ENCODE measurements at places on chromosomes 2 and 18.
A peak's percentile ranks its signal among the peaks of the same experiment; 100 is the strongest.

DNA sequence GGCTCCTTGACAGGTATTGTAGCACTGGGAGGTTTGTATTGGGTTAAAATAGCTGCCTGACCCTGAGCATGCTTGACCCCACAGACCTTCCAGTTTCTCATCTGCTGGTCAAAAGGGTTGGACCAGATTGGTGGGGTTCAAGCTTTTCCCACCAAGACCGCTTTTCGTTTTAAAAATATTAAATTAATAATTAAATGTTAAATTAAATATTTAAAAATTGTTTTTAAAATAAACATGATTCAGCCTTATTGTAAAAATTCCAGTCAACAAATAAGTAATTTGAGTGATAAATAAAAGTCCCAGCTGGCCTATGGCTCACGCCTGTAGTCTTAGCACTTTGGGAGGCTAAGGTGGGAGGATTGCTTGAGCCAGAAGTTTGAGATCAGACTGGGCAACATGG, 36.6 kb upstream of the MCFD2 start:
- DNase-seq = no peak

DNA sequence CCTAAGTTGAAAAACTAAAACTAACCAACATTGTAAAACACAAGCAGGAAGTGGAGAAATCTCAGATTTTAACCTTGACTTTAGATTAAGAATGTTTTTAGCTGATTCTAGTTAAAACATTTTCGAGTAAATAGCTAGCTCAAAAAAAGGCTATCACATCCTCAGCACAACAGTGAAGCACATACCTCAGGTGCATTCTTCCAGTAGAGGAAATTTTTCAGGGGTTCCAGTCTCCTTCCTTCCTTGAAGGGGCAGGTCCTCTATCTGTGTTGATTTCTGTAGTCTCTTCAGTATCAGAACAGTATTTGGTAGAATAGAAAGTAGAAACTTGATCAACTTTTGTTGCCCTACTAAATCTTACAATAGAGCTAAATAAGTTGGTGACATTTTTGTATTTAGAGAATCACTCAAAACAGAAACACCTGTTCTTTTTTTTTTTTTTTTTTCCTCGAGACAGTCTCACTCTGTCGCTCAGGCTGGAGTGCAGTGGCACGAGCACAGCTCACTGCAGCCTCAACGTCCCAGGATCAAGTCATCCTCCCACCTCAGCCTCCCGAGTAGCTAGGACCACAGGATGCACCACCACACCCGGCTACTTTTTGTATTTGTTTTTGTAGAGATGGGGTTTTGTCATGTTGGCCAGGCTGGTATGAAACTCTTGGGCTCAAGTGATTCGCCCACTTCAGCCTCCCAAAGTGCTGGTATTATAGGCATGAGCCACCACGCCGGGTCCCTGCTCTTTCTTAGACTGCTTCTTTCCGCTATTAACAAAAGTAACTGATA, 6.9 kb upstream of the GPR155 start:
- no peak for DNase-seq

DNA sequence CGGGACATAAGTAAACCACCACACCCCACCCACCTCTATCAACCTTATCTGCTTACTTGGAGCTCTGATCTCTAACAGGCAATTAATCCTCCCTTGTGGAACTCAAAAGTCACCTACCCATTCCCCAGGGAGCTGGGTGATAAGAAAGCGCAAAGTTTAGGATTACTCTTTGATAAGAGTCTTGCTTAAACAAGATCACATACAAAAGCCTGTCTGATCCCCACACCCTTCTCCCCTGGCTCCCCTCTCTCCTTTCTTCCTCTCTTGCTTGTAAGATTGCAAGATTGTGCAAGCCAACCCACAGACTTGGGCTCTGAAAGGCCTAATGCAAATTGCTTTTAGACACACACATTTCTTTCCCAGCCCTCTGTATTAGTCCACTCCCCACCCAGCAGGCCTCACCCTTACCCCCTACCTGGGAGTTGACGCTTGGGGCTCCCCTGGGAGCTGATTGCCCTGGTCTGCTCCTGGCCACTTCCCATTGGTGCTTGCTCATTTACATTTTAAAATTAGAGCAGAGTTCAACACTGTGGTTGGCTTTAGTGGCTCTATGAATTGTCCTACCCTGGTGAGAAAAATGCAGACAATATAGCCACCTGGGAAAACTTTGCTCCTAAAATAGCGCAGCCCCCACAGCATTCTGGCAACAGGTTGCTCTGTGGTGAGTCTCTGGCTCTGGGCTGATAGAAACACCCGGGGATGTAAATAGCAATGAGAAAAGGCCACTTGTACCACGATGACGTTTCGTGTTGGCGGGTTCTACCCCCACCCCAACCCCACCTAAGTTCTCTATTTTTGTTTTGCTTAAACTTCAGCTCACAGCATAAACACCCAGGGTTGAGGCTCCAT, 92.8 kb upstream of the MSH2 start:
- peak; percentile 71 for DNase-seq

GRCh38 chr2:169739351-169739750, 5.7 kb downstream of the KLHL23 start:
- DNase-seq = no peak

DNA sequence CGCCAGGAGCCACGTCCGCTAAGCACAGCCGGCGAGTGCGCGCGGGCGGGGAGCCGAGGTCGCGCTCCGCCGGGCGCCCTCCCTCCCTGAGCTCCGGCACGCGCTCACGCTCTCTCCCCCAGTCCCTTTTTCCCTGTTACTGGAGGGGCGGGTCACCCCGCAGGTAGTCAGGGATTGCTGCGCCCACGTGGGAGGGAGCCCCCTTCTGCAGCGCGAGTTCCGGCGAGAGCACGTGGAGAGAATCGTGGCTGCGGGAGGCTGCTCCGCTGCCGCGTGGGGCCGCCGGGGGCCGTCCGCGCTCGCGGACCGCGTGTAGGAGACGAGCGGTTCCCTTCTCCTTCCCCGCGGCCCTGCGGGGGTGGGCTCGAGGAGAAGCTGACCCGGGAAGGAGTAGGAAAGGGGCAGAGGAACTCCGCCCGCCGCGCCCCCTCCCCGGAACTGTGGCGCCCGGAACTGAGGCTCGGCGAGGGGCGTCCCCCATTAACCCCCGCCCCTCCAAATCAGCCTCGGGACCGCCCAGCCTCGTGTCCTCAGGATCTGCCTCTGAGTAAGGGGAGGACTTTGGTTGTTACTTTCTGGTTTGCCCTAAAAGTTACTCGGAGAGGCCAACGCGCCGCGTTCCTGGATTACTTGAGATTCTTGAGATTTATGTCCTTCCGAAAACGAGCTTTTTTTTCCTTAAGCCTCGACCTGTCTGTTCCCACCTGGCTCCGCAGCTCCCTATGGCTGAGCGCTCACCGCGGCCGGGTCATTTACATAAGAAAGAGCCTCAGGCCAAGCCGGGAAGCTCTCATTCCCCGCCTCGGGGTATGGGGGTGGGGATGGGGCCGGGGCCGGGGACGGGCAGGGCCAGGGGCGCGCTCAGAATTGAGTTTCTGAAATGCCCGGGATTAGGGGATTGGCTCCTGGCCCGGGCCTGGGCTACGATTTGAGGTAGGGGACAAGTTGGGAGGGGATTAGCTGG, 1.1 kb downstream of the HK2 start:
- DNase-seq = peak; percentile 57

- no peak for DNase-seq
Measured at GRCh38 chr2:200749631-200750322, 61.9 kb upstream of the BZW1 start.

GRCh38 chr2:196464311-196464710, 175.2 kb upstream of the CCDC150 start:
- no peak for DNase-seq

DNA sequence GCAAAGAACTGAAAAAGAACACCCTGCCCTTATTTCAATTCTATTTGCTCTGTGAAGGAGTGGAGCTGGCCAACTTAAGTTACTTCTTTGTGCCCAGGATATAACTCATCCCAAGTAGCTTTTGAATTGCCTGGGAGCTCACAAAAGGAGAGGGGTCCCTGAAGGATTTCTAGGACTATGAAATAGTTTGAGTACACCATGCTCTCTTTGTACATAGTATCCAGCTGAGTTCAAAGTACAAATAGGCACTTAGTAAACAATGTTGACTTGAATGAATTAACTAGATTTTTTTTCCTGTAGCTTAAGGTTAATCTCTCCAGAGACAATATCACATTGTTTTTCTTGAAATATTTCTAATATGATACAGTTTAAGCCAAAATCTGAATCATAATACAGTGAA, 47.7 kb downstream of the ZC3H15 start:
- no peak for DNase-seq

- no peak for DNase-seq
Measured at GRCh38 chr2:127089478-127090235, 17.3 kb downstream of the BIN1 start.

DNA sequence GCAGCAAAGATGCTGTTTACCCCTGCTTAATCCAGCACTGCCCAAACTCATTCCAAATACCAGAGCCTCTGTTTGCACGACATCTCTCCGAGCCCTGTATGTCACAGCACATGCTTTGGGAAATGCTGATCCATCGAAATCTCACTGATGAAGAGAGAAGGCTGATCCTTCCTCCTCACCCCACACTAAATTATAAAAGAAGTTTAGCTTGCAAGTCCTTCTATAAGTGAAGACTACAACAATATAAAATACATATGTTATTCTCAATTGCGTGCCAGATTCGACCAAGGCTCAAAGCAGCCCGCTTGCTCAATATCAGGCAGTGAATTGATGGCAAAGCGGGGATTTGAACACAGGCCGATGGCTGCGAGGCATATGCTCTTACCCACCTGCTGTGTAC, 30.7 kb upstream of the SLC35F6 start:
- DNase-seq = no peak

GRCh38 chr2:69092857-69093256, 79.9 kb downstream of the ANTXR1 start:
- DNase-seq = no peak

GRCh38 chr2:1979569-1979968, 235.3 kb upstream of the PXDN start:
- DNase-seq = no peak

DNA sequence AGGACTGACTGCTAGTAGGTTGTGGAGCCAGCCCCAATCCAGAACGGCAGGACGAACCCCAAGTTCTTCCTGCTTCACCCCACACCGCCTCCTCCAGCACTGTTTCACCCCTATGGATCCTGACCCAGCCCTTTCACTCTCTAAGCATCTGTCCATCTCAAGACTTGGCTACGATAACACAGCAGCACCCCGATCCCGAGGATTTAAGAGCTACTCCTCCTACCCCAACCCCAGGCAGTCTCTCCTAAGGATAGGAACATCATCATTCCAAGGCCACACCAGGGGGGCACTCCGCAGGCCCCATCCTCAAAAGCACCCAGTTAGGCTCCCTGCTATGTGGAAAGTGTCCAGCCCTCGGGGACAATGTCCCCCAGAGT, 645 bp downstream of the KCTD18 start:
- DNase-seq = peak; percentile 13

GRCh38 chr2:144582651-144583380, 62.9 kb upstream of the ZEB2 start:
- no peak for DNase-seq

- no peak for DNase-seq
Measured at GRCh38 chr2:216084547-216084946, 2.8 kb downstream of the TMEM169 start.

GRCh38 chr18:8314124-8314523, 295.1 kb upstream of the RAB12 start:
- no peak for DNase-seq

DNA sequence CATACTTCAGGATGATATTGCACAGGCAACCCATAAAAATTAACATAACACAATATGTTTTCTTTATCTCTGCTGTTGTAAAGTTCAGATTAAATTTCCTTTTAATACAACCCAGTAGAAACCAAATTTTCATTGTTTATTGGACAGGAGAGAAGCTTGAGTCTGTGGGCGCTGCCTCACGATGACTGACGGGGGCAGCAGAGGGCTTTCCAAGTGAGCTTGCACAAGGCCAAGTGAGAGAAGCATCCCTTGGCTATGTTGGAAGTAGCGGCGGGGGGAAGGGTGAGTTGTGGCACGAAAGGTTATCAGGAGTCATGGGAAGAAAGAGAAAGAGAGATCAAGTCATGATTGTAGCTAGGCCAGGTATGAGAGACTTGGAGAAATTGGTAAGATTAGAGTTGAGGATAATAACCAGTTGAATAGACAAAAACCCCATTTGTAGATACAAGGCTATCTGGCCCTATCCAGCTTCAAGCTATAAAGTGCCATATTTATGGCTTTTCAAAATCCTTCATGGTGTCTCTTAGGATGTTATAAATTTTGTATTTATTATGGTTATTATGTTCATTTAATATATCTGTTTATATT, 413.7 kb upstream of the FAM98A start:
- no peak for DNase-seq

DNA sequence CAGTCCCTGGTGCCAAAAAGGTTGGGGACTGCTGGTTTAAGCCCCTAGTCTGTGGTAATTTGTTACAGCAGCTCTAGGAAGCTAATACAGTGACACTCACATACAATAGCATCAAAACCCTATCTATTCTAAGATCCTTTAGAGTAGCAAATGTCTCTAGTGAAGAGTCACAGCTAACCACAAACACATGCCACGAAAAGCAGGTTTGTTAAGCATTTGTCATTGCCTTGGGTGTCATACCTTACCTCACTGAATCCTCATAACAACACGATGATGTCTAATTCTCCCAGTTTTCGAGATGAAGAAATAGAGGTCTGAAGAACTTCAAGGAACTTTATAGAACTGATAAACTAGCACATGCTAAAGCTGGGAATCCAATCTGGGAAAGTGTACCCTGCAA, 29.6 kb upstream of the RNF152 start:
- no peak for DNase-seq

DNA sequence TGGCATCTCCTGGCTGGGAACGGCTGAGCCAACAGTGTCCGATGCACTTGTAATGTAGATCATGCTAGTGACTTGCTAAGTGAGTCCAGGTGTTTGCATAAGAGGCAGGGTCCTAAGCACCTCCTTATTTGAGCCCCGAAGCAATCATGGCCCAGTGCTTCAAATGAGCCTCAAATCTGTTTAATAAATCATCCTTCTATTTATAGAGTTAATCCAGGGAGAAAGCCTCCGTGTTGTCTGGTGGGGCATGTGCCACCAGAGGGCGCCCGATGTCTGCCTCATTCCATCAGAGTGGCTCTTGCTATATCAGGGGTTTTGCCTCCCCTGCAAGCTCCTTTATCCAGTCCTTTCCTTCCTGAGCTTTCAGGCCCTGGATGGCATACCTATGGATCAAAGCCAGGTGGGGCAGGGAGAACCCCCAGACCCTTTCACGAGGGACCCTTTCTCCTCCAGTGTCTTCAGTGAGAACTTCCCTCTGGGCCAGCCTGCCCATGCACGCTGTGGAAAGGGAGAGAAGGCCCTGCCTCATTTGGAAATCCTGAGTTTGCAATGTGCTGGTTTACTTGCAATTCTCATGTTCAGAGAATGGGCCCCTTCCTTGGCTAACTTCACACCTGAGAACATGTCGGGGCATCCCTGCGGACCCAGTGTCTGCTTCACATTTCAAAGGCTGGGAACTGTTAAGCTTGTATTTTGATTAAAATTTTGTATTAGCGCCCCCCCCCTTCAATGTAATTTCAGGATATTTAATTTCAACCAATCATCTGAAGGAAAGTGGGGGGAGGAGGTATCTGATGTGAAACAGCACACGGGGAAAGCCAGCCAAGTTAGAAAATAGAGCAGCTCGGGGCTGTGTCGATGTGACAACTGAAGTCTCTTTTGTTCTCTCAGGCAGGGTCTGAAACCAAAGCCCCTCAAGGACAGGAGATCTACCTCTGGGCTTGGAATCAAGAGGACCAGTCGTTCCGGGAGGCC, 39.7 kb downstream of the RDH14 start:
- peak; percentile 19 for DNase-seq

GRCh38 chr2:148726228-148726627, 81.7 kb downstream of the EPC2 start:
- no peak for DNase-seq

GRCh38 chr2:36197181-36197971, 158.2 kb upstream of the CRIM1 start:
- no peak for DNase-seq
